ENCODE measurements at places on chromosomes 4 and X.

- no peak for DNase-seq
Observed at GRCh38 chrX:71000139-71000538, 68.0 kb downstream of the SNX12 start.

DNA sequence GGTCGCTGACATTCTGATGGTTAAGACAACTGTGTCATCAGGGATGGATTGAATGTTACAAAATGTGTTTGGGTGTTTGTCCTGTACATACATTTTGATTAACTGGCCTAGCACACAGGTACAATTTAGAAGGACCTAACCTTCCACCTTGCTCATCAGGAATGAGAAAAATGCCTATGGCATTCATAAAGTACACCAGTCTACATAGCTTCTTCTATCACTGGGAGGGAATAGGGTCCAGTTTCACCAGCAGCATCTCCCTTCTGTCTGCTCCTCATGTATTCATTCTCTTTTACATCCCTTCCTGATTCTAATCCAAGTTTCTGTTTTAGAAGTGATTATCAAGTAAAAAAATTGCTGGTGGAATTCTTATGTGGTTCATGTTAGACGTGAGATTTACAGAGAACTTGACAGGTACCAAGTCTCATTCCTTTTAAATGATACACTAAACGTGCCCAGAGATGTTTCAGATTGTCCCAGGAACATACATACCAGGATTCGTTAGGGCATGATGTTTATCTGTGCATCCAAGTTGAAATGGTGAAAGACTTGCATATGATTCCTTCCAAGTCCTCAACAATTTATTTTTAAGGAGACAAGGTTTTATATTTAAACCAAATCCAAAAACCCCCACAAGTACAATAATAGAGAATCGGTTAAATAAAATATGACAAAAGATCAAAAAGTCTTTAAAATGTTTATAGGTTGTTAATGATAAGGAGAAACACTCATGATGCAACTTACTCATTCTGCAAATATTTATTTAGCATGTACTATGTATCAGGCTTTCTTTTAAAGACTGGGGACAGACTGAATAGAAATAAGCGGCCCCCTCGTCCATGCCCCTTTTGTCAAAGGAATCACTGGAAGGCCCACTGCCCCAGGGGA, 359.1 kb downstream of the ZNF674 start:
- no peak for DNase-seq

GRCh38 chrX:47564438-47565085, 3.6 kb downstream of the ARAF start:
- no peak for DNase-seq

GRCh38 chr4:88859191-88859812, 161.7 kb upstream of the NAP1L5 start:
- DNase-seq, result no peak

Measured in T47D (cell line).